NCI-H2107 (cell line): ENCODE measurements at places on chromosomes 2 and 18.

DNA sequence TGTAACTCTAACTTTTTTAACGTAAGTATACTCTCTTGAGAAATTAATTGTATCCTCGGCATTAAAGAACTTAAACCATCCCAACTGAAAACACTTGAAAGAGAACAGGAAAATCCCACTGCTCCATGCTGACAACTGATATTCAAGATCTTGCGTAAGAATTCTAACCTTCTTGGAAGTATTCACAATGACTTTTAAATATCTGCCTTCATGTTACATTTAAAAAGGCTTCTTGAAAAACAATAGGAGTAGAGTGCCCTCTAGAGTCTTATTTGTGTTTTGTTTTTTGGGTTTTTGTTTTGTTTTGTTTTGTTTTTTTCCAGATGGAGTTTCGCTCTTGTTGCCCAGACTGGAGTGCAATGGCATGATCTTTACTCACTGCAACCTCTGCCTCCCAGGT is 65.4 kb upstream of the DNAJC10 start:
- peak; percentile 49 for DNase-seq

- no peak for DNase-seq
Measured at GRCh38 chr18:3472681-3473544, 22.9 kb downstream of the TGIF1 start.

GRCh38 chr2:98608962-98609604 is 694 bp downstream of the UNC50 start:
- no peak for DNase-seq

DNA sequence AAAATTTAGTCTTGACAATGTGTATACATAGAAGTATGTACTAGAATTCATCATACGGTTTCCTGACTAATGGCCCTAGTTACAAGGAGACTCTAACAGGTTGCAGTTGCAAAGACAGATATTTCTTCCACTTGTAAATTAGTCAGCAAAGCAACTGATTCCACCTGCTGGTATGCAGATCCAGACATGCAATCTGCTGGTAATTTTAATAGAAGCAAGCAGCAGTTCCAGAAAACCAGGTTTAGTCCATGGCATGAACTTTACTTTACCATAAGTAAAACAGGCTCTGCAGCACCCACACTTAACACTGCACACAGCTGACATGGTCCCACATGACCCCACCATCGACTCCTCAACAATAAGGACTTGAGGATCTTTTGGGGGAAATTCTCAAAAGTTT is 110.9 kb upstream of the SP3 start:
- DNase-seq, result no peak

GRCh38 chr2:43269074-43269572 is 42.7 kb upstream of the ZFP36L2 start:
- DNase-seq, result peak; percentile 62

- no peak for DNase-seq
Measured at GRCh38 chr18:13431886-13432285, 213.3 kb downstream of the LDLRAD4 start.

DNA sequence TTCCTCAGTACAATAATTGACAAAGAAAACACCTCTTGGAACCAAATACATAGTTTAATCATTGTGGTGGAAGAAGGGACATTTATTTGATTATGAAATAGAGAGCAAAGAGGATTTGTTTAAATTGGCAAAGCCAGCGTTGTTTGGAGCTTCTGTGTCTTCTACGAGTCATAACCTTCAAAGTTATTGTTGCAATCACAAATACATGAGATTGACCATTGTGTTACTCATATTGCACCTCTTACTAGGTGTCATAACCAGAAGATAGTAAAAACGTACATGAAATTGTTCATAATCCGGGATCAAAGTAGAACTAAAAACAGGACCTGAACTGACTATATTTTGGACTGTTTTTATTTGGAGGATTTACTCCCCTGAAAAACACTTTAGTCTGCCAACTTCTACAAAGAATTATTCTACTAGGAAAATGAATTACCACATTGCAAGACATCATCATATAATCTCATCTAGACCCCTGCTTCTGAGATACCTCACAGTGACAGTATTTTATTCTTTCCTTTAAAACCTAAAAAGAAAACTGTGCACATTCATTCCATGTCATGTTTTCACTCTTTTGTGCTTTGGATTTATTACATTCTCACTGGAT is 151.7 kb upstream of the KLF7 start:
- no peak for DNase-seq

DNA sequence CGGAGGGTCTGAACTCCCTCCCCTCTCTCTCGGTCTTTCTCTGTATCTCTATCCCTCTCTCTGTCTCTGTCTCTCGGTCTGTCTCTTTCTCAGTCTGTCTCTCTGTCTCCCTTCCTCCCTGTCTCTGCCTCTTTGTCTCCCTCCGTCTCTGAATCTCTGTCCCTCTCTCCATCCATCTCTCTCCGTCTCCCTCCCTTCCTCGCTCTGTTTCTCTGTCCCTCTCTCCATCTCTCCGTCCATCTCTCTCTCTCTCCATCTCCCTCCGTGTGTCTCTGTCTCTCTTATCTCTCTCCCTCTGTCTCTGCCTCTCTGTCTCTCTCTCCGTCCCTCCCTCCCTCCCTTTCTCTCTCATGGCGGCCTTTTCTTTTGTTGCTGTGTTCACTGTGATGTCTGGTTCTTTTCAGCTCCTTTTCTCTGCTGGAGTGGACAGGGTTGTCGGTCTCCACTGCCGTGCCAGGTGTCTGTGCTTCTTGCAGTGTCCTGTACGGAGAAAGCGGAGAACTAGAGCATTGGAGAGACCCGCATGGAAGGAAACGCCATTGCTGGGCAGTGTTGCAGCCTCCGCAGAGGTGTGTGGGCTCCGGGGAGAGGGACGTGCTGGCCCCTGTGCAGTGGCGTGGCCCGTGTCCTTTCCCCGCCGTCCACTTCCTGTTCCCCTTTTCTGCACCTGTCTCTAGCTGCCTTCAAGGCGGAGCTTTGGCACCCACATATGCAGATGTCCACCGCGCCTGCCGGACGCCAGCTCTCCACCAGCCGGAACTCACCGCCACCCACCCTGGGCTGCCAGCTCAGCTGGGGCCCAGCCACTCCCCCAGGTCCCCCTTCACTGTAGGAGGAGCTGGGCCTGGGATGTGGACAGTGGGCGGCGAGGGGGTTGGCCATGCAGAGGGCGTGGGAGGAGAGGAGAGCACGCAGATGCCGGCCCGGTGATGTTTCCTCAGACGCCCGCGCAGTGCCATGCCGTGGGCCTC is 113.1 kb downstream of the NFATC1 start:
- DNase-seq, result no peak

- DNase-seq, result no peak
Measured at GRCh38 chr2:28162564-28162963, 230.1 kb upstream of the FOSL2 start.

DNA sequence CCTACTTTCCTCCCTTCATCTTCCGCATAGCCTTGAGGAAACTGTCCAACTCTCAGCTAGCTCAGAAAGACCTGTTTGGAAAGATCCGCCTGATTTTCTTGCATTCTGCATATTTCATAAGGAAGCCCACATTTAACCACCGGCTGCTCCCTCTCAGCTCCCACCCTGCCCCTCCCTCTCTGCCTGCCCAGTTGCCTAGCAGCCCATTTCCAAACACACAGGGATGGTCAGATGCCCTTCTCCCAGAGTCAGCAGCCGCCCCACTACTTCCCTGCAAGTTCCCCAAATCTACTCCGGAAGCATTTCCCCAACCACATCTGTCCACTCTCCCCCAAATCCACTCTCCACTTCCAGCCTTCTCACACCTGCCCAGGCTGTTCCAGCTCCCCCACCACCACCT is 96.0 kb downstream of the TNS1 start:
- no peak for DNase-seq

GRCh38 chr2:175187378-175187777 is 5.9 kb upstream of the ATP5MC3 start:
- no peak for DNase-seq

GRCh38 chr2:38731684-38732221 is 19.4 kb downstream of the SRSF7 start:
- no peak for DNase-seq

DNA sequence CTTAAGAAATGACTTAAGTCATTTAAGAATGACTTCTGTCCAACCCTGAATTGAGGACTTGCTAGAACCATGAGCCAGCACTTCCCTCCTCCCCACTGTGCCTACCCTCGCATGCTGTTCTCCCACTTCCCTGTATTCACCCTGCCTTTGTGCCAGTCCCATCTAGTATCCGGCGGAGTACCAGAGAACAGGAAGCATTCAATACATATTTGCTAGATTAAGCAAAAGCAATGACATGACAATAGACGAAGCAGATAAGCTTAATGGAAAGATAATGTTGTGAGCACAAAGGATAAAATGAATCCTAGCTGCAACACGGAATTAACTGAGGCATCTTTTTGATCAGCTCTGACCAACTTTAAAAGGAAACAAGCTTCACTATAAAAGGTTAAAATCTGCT is 328.5 kb downstream of the TDRD15 start:
- no peak for DNase-seq

GRCh38 chr2:222318712-222319585 is 20.2 kb upstream of the PAX3 start:
- no peak for DNase-seq

- DNase-seq, result no peak
Measured at GRCh38 chr2:88753833-88754584, 62.5 kb downstream of the RPIA start.

DNA sequence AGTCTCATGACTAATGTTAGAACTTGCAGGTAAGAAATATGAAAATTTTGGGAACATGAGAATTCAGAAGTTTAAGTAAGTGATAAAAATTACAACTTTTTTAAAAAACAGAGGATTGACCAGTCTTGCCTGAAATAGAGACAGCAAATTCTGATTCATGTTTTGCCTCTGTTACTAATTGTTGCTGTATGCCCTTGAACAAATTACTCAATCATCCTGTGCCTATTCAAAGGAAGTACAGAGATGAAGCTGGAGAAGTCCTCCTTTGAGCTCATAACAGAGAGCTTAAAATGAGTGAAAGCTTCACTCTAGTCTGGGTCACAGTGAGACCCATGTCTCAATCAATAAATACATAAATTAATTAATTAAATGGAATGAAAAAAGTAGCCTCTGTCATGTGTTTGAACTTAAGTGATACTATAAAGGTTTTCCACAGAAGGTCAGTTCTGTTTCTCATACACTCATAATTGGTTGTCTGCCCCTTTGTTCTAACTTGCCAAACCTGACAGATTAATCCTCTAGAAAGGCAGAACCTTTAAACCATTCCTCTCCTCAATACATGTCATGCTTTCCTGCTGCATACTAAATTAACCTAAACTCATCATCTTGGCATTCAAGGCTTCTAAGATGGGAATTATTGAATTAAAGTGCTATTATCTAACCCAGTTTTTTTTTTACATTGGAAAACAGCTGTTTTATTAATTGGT is 374.6 kb upstream of the LRATD1 start:
- no peak for DNase-seq

- DNase-seq, result no peak
Measured at GRCh38 chr2:80135001-80135400, 169.6 kb downstream of the LRRTM1 start.

DNA sequence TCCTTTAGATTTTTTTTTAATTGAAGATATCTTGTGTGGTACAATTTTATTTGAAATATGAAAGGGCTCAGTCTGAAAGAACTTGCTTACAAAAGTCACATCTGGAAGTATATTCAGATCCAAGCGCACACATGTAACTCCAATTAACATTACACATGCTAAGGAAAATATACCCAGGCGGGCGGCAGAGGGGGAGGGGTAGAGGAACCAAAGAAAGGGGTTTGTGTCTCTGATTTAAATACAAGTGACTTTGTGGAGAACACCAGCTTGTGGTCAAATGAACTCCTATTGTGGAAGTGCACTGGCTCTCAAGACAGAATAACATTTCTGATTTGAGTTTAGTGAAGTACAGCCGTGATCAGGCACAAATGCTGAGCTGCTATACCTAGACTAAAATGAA is 280.2 kb upstream of the SOX11 start:
- DNase-seq, result no peak

- peak; percentile 77 for DNase-seq
Measured at GRCh38 chr18:63107171-63107845, 212.3 kb downstream of the BCL2 start.

GRCh38 chr2:189192766-189193165 is 13.2 kb upstream of the COL5A2 start:
- DNase-seq, result no peak

GRCh38 chr18:10059610-10060468 is 146.0 kb downstream of the VAPA start:
- DNase-seq, result no peak

DNA sequence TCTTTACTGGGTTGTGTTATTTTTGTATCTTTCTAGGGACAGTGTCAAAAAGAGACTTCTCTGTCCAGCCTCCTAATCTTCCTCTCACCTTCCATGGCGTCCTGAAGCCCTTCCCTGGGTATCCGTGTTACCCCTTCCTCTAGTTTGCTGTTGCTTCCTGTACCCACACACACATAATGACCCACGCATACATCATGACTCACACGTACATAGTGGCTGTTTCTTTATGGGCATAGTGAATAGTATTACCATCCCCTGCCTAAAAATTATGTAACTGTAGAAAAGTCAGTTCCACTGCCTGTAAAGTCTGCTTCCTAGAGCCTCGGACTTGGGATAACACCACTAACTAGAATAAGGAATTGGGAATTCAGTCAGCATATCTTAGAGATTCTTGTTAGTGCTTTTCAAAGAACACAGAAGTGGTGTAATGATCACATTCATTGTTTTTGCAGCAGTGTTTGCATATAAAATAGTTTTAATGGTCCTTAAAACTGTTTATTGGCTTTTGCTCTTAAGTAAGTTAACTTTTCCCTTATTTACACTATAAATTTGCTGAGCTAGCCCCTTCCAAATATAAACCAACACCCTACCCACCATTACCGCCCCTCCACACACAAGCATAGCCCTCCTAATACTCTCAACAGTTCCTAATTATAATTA is 308.4 kb upstream of the RAB12 start:
- DNase-seq, result no peak

DNA sequence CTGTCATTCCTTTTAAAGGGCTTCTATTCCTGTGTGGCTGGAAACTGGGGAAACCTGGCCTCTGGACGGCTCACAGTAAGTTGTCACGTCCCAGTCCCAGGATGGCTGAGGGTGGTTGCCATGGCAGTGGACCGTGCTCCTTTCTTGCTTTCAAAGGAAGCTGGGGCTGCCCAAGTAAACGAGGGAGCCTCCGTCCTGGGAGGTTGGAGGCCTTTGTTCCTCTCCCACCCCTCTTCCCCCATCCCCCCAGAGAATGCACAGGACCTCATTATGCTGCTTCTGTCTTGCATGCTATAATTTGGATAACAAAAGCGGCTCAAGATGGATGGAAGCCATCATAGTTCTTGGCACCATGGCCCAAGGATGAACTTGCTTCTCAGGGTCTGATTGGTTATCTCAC is 325.5 kb upstream of the HS6ST1 start:
- DNase-seq, result no peak
